ENCODE measurements at places on chromosomes 6 and 20. TPM values are rescaled to one million over a fixed set of nuclear protein-coding genes. Genes with fewer than 3 reads are reported as not detected.

The BPIFA1 gene
- total RNA-seq: not detected

GRCh38 chr20:3693376-3693775, 11.6 kb upstream of the ADAM33 start:
- DNase-seq: no peak

DNA sequence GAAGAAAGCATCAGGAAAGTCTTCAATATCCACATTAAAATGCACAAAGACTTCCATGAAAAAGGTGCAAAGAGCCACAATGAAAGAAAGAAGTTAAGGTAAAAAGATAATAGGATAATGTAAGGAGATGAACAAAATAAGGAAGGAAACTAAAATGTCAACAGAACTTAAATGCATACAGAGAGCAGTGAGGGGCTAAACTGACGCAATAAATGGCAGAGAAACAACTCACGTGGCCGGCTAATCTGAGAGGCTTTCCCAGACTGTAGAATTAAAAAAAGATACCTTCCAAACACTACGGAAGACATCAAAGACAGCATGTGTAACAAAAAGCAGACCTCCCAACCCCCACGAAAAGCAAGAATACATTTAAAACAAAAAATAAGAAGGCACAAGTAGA, 73.7 kb downstream of the GMDS start:
- DNase-seq: no peak

DNA sequence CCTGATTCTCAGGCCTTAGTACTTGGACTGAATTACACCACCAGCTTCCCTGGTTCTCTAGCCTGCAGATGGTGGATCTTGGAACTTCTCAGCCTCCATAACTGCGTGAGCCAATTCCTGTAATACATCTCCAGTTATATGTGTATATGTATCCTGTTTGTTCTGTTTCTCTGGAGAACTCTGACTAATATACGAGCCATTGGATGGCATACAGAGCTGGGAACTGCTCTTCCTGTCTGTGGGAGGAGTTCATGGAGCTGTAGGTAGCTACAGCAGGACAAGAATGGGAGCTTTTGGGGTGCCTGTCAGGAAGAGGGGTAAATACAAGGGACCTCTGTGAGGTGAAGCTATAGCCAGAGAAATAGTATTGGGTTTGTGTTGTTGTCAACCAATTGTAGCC, 41.2 kb downstream of the TMEM14A start:
- DNase-seq: peak; percentile 39

DNA sequence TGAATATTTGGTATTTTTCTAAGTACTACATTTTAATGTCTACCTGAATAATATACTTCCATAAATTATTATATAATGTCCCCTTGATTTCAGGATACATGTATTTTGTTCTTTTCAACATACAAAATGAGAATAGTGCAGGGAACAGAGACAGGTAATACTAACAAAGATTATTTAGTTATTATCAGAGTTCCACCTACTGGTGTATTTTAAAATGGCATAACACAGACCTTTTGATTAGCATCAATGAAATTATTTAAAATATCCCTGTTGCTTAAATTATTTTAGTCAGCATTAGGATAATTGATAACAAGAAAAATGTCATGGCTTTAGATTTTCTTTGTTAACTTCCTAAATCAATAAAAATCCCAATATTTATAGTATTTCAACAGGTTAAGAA, 184.0 kb downstream of the PRDM13 start:
- no peak for DNase-seq

The SLC35F1 gene
- not detected for total RNA-seq

- DNase-seq: no peak
Measured at GRCh38 chr6:144753023-144753705, 468.0 kb downstream of the UTRN start.

The CLVS2 gene
- total RNA-seq: not detected

The SLC17A1 gene
- total RNA-seq: not detected

- no peak for DNase-seq
Measured at GRCh38 chr6:2514965-2515543, 235.7 kb downstream of the MYLK4 start.

DNA sequence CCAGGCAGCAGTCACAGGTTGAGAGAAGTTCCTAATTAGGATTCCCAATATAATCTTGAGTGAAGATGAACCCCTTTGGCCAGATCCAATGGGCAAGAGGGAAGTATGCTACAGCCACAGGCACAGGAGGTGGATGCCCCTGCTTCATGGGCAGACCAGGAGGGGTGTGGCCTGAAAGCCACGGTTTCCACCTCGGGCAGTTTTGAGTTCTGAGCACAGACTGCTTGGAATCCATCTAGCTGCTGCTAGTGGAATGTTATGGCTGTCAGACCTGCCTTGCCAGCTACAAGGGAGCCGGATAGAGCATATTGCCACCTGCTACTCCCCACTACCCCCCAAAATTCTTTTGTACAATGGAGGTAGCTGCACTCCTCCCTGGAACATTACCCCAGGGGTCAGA, 672.9 kb downstream of the HACE1 start:
- no peak for DNase-seq

The PTCHD4 gene
- total RNA-seq: 8.9 TPM

The PKIG gene
- total RNA-seq: 51.3 TPM

DNA sequence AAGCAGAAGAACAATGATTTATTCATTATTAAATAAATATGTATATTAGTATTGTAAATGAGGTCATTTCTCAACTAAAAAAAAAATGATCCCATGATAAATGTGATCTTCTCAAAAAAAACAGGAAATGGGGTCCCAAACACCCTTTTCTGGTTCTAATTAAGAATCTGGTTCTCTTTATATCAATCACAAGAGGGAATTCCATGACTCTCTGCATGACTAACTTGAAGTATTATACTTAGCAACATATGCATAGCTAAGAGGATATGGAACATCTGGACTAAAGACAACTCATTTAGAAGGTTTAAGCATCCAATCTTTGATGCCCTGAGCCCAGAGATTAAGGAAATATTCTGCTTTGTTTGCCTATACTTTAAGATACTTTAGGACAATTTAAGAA, 89.7 kb upstream of the EMILIN3 start:
- DNase-seq: no peak

DNA sequence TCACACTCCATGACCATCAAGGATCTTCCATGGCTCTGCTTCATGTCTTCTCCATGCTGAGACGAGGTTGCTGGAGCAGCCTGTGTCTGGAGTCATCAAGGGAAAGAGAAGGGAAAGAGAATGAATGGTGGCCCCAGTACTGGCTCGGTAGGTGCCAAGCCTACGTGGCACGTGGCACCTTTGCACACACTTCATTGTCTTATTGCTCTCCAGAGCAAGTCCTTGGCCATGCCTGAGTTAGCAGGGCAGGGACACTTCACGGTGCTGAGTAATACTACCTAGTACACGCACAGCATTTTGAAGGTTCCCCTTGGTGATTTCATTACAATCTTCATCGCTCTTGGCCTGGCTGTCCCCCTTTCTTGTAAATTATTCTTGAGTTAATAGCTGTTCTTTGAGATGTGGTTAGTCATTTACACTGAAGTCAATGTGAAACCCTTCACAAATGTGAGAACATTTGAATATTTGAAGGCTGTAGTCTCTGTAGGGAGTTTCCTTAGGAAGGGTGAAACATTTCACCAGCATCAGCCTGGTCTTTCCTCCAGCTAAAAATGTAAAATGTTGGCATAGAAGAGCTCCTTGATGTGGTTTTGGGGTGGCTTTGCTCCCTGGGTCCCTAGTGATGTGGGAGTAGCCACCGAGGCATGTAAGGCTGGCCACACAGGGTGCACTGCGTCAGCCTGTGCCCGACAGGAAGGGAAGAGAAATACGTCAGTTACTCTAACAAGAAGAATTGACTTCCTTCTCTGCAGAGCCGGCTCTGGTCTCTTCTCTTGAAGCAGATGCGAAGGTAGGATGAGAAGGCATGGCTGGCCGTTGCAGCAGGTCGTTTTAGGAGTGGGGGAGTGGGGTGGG, at the start of gene SYTL3:
SYTL3 (plus strand) TSS at position 766 of the 855 bp plus-strand sequence. CDS start 13,215 bp downstream, outside the sequence.
- peak; percentile 55 for DNase-seq

The KCNQ5 gene
- 20.6 TPM for total RNA-seq

DNA sequence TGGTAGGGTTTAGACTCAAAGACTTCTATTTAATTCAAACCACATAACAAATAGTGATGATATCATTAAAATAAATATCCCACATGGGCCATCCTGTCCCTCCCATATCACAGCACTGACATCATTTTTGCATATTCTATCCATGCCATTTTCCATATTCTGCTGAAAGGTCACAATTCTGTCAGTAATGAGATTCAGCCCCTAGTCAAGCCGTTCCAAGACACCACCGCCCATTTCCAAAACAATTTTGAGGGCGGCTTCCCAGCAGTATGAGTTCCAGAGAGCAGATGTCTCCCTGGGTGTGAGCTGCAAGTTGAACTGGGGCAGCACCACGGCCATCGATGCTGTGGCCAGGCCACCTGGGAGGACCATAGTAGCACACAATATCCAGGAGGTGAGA, 65.1 kb upstream of the PLEKHG1 start:
- no peak for DNase-seq

The SLC29A1 gene
- total RNA-seq: 13.7 TPM

GRCh38 chr6:31122791-31123706, 2.8 kb upstream of the CDSN start:
- peak; percentile 55 for DNase-seq

GRCh38 chr6:4415549-4415948, 280.2 kb upstream of the ECI2 start:
- DNase-seq: no peak

DNA sequence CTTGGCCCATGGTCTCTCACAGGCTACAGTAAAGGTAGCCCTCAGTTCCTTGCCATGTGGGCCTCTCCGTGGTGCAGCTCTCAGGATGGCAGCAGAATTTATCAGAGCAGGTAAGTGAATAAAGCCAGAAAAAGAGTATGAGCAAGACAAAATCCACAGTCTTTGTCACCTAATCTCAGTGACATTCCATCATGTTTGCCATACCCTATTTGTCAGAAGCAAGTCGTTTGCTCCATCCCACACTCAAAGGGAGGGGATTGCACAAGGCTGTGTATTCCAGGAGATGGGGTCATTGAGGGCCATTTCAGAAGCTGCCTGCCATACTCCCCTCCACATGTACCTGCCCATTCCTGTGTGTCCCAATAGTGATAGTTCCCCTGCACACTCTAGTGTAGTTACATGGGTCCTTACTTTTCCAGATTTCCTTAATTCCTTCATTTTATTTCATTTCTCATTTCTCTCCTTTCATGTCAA, 24.2 kb downstream of the ISM1 start:
- no peak for DNase-seq

GRCh38 chr6:135322427-135323201, 141.5 kb downstream of the MYB start:
- DNase-seq: no peak

- DNase-seq: no peak
Measured at GRCh38 chr20:1378735-1379125, 14.1 kb downstream of the FKBP1A start.

- DNase-seq: peak; percentile 16
Measured at GRCh38 chr6:130872250-130873095, 45.3 kb downstream of the SMLR1 start.

GRCh38 chr20:50969912-50970311, 11.3 kb downstream of the MOCS3 start:
- DNase-seq: peak; percentile 17

- DNase-seq: no peak
Measured at GRCh38 chr6:46507426-46507825, 16.2 kb upstream of the RCAN2 start.

The CLIC5 gene
- total RNA-seq: not detected

All from HFFc6 (cell line).